ENCODE measurements at places on chromosomes 13 and 19.

- no peak for DNase-seq
Measured at GRCh38 chr13:109439813-109440212, 346.6 kb downstream of the IRS2 start.

- no peak for DNase-seq
Measured at GRCh38 chr19:30760014-30760413, 387.8 kb downstream of the ZNF536 start.

DNA sequence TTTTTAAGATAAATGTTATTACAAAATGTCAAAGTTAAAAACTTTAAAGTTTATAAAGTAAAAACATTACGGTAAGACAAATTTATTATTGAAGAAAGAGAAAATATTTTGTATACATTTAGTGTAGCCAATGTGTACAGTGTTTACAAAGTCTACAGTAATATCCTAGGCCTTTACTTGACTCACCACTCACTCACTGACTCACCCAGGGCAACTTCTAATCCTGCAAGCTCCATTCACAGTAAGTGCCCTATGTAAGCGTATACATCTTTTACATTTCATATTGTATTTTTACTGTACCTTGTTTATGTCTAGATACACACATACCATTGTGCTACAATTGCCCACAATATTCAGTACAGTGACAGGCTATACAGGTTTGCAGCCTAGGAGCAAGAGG is 448.2 kb downstream of the KCTD12 start:
- DNase-seq = no peak

DNA sequence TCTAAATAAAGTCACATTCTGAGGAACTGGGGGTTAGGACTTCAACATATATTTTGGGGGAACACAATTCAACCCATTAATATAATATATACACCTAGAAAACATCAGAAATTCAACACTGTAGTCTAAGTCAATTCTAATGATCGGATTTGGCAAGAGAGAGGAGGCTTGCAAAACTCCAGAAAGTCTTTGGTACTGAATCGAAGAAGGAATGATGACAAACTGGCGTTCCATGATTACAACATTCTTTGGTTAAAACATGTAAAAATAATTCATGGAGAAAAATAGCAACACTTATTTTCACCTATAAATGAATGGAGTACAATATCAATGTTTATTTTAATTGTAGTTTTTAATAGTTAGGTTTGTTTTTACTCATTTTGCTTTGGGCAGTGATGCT is 62.4 kb downstream of the MBNL2 start:
- no peak for DNase-seq

GRCh38 chr13:98054301-98054700 is 88.6 kb upstream of the FARP1 start:
- no peak for DNase-seq

GRCh38 chr13:65508338-65508737 is 1721.8 kb downstream of the PCDH9 start:
- no peak for DNase-seq
